Pons (tissue), 1 donor: ENCODE measurements at places on chromosomes 16 and 17.

GRCh38 chr17:42002792-42003301, 14.4 kb downstream of the DNAJC7 start:
- peak; percentile 89 for DNase-seq

GRCh38 chr17:73324160-73324475, 12.3 kb upstream of the CDC42EP4 start:
- DNase-seq = no peak

DNA sequence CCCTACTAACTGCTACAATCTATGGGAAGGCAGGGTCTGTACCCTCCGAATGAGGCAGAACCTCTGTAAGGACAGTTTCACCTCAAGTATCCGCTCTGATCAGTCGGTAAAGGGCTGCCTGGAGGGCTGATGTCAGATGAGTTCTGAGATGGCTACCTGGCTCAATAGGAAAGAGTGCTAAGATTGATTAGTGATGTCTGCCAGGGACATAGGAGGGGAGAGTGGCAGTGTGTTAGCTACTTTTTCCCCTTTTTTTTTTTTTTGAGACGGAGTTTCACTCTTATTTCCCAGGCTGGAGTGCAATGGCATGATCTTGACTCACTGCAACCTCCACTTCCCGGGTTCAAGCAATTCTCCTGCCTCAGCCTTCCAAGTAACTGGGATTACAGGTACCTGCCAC, 39.1 kb upstream of the CDC42EP4 start:
- DNase-seq = no peak

DNA sequence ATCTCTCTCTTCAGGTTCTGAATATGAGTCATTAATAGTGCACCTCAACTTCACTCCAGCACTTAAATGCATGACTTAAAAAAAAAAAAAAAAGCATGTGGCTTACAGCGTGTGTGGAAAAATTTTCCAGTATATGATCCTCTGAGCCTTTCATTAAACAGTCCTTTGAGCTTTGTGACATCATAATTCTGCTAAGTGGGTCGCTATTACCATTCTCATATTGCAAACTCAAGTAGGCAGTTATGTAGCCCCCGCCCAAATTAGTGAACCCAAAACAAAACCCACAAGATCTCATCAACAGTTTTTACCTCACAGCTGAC, 672 bp downstream of the CMTR2 start:
- DNase-seq = no peak

DNA sequence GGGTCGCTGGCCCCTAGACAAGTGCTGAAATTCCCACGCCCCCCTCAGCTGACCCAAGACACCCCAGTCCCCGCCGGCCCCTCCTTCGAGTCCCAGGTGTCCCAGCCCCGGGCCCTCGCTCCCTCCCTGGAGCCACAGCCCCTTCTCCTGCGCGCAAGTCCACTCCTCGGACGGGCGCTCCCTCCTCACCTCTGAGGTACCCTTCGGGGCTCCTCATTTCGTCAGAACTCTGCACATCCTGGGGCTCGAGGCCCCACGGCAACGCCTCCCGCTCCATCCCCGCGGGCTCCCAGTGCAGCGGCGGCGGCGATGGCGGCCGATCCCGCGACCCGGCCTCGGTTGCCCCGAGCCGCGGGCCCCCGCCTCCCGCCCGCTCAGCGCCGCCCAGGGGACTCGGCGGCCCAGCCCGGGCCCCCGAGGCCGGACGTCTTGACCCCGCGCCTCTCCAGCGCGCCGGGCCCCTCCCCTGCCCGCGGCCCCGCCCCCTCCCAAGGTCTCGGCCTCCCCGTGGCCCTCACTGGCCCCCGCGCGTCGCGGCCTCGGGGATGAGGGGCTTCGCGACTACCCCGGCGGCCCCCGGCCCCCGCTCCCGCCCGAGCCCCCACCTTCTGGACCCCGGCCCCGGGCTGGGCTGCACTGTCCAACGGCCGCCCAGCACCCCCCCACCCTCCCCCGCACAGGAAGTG, at the start of gene ZNF768:
Gene ZNF768, minus strand, starts transcription at position 430 of the 686 bp plus-strand sequence. Its CDS starts 153 bp downstream, at position 277.
- peak; percentile 28 for DNase-seq

DNA sequence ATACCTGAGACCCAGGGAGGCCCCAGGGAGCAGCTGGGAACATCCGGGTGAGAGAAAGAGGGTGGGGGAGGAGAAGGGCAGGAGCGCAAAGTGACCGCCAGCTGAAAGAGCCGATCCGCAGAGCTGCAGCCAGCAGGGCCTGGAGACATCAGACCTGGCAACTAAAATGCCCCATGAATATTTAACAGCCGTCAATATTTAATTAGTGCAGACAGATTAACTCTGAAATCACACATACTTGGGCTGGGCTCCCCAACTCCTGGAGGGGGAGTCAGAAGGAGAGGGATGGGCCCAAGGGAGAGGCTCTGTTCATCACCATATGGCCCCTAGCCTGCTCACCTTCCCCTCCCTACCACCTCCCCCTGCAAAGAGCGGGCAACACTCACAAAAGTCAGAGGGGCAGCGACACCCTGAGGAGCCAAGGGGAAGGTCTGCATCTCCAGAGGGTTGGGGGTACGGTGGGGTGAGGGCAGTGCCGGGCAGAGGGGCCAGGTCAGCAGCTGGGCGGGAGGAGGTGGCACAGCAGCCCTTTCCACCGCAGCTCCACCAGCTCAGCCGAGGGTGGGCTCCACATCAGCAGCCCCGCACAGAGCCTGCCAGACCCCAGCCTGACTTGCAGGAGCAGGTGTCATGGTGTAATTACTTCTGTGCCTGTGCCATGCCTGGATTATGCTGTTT, 61.9 kb upstream of the CCL1 start:
- no peak for DNase-seq

GRCh38 chr16:10729104-10730048, 14.3 kb upstream of the NUBP1 start:
- no peak for DNase-seq

- peak; percentile 60 for DNase-seq
Observed at GRCh38 chr17:58232707-58233156, 5.7 kb upstream of the LPO start.

- no peak for DNase-seq
Observed at GRCh38 chr17:81480140-81481072, 32.2 kb downstream of the ACTG1 start.

- DNase-seq = peak; percentile 96
Observed at GRCh38 chr17:57440522-57441269, 184.4 kb downstream of the MSI2 start.

DNA sequence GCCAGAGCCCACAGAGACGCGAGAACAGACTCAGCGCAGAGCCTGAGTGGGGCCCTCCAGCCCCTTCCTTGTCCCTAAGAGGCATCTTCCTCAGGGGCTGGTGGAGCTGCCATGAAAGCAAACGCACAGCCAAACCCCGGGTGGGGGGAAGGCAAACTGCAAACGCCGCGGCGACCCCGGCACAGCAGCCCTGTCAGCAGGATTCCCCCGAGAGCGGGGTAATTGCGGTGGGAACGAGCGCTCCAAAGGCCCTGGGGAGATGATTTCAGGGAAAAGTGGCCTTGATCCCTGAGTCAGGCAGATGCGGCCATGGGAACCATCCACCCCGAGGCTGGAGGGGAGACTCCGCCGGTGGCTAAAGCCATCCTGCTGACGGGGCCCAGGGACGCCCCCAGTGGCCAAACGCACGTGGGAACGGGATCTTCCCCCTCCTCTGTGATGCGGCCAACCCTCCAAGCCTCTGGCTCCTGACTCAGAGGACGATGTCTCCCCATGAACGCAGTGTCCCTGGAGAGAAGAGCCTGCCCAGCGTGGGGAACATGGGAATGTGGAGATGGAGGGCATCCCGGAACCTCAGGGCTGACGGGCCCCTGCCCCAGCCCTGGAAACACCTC, 25.1 kb downstream of the SLC7A5 start:
- DNase-seq = no peak

DNA sequence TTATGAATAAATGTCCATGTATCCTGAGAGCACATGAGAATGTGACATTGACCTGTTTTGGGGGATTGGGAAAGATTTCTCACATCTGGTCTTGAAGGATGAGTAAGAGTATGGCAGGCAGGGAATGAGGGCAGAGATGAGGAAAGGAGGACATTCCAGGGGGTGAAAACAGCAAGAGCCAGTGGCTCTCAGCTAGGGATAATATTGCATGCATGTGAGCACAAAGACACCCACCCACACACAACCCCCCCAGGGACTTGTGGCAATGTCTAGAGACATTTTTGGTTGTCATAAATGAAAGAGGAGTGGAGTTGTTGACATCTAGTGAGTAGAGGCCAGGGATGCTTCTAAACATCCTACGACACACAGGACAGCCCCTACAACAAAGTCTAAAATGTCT, 6.0 kb downstream of the MYO1D start:
- no peak for DNase-seq

DNA sequence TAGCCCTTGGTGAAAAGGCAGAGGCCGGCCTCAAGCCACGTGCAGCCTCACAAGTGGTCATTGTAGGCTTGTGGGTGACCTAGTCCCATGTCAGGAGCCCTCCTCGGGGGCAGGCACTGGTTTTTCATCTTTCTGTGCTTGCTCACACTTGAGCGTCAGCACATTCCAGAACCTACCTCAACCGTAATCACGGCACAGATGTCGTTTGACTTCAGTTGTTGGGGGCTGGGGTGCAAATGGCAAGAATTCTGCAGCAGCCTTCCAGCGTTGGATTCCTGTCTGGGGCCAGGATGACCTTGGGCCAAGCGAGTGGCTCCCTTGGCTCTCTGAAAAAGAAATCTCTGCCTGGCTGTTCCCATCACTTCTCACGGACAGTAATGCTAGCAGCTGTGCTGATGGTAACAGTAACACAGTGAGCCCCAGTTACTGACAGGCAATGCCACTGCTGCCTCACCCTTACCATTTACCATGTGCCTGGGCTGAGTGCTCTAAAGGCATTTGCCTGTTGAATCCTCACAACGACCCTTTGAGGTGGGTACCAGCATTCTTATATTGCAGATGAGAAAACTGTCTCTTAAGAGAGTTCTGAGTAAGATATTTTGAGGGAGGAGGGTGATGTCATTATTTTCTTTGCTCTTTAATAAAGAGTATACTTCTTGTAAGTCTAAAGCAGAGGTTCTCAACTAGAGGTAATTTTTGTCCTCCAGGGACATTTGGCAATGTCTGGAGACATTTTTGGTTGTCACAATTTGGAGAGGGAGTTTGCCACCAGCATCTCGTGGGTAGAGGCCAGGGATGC, 46.5 kb downstream of the KSR1 start:
- peak; percentile 68 for DNase-seq

DNA sequence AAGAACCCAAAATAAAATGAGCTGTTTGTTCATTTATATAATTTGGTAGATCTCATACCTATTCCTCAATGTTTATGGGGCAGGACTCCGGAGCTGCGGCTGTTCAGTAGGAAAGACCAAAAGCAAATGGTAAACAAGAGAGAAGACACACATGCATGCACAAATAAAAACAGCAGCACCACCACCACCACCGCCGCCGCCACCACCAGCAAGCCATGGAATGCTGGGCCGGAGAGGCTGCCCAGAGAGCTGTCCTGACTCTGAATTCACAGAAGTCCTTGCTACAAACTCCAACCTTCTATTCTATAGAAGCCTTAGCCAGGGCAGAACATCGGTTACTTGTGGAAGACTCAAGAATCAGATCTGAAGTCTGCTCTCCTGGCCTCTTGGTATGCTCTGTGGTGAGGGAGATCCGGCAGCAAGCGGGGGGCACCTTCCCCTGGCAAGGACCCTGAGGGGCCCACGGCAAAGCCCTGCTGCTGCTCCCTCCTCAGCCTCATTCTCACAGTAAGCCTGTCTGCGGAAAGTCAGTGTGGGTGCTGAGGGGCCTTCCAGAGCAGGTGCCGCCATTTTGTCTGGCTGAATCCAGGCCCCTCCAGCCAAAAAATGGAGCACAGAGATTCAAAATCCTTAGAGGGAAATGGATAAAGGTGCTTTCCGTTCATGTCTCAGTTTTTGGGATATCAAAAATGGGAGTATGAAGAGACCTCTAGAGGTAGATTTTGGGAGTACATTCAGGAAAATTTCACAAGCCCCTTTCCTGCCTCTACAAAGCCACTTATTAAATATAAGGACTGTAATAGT, 6.4 kb upstream of the FOXJ1 start:
- no peak for DNase-seq

DNA sequence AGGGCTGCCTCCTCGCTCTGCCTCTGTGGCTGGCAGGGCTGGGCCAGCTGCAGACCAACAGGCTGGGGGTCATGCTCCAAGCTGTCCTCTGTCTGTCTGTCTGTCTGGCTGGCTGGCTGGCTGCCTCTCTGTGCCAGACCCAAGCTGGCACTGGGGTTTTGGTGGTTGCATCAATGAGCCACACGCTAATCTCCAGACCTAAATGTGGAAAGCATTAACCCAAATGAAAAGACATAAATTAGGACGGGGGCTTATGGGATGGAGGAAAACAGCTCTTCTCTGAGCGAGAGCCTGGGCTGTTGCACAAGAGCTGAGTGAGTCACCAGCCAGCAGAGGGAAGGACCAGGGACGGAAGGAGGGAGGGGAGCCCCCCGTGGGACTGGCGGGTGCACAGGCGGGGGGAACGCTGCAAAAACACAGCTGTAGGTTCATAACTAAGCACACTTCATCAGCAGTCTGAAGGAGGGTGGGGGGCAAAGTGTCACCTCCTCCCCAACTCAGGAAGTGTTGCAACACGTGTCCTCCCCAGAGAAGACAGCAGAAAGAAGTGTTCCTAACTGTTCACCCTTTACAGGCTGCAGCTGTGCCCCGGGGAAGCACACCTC, 83.4 kb downstream of the GAS7 start:
- DNase-seq = peak; percentile 82

DNA sequence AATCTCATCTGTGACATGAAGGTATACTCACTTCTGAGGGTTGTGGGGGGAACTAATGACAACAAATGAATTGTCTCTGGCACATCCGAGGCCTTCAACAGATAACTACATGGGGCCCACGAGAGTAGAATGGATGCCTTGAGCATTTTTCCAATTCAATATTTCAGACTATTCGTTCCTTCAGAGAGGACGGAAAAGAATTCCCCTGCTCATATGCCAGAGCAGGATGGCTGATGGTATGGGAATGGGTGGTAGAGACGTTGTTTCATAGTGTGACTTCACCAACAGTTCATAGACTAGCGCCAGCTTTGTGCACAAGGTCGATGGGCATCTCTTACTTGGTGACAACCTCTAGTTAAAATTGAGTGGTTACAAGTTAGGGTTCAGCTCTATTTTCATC, 61.3 kb downstream of the HLF start:
- DNase-seq = no peak

DNA sequence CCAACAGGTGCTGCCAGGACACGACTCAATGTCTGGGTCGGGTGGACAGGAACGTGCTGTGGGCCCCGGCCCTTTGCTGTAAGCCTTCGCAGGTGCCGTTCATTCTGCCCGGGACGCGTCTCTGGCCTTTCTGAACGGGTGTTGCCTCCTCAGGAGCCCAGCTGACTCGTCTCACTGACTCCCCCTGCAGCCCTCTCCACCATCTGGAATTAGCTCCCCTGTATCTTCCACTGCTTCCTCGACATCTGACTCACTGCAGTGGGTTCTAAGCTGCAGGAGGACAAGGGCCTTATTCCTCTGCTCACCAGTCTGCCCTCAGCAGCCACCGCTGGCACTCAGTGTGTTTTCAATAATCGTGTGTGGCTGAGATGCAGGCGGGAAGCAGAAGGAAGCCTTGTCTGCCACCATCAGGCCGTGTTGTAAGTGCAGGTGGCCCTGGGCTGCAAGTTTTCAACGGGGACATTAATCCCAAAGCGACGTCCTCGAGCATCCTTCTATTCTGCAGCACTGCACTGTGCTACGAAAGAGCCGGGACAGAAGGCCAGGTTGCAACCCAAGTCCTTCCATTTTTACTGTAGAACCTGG, 256.2 kb downstream of the FOXL1 start:
- no peak for DNase-seq

- DNase-seq = no peak
Observed at GRCh38 chr16:50072730-50073129, 7.0 kb downstream of the HEATR3 start.
